ENCODE measurements at places on chromosomes 2 and 18.

- no peak for DNase-seq
Measured at GRCh38 chr18:5787936-5788335, 107.4 kb downstream of the TMEM200C start.

DNA sequence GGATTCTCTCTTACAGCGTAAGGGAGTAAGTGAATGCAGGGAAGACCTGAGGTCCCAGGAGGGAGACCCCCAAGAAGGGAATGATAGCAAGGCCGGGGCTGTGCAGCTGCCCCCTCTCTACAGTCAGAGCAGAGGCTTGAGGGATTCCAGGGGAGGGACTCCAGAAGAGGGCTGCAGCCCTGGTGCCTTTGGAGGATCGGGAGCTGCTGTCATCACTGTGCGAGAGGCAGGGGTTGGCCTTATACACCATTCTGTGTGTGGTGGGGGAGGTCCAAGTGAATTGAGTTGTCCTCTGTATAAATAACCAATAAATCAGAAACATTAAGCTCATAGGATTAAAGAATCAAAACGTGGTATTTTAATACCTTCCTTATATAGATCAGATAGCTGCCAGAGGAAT is 114.9 kb downstream of the GLI2 start:
- no peak for DNase-seq

- no peak for DNase-seq
Measured at GRCh38 chr2:221034973-221035372, 537.1 kb downstream of the EPHA4 start.

DNA sequence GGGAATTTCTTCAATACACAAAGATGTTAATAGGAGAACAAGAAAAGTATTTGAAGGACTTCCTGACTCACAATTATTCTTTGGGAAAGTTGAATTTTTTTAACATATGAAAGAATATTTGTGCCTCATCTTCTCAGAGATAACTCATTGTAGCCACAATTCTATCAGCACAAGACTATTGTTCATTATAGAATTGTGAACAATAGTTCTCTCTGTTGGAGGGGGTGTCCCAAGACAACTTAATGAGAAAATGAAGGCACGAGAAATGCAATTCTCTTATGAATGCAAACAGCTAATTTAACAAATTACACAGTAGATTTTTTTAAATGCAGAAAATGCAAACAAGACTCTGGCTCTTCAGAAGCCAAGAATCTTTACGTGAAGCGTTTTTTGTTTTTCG is 157.0 kb downstream of the BARD1 start:
- DNase-seq: no peak

DNA sequence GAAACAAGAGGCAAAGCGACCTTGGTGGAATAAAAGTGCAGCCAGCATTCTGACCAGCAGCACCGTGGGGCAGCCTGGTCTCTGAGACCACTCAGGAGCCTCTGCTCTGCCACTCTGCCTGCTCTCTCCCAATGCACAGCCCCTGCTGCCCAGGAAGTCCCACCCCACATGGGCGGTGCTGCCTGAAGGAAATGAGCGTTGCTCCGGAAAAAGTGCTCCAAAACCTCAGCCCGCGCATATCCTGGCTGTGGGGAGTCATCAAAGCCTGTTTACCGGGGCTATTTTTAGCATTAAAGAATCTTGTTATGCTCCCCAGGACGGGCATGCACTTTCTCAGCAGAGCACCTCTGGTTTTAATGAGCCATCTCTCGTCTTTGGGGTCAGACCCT is 54.5 kb downstream of the EPAS1 start:
- no peak for DNase-seq

GRCh38 chr2:13006829-13007717 is 290.3 kb downstream of the TRIB2 start:
- DNase-seq: peak; percentile 87

DNA sequence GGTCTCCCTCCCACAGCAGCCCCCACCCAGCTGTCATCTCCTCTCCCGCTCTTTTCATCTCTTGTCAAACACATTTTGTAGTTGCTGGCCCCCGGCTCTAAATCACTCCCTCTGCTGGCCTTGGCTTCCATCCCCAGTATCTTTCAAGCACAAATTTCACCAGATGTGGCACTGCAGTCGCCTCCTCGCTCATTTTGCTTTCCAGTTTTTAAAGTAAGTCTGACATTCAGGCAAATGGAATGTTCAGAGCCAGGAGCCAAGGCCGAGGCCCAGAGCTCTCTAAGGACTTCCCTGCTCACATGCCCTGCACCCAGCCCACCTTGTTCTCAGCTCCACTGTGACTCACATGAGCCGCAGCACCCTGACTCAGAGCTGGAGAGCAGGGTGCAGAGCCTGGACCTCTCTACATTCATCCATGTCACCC is 158.4 kb downstream of the GALNT14 start:
- DNase-seq: no peak

GRCh38 chr2:32904751-32905150 is 42.0 kb upstream of the LTBP1 start:
- no peak for DNase-seq

DNA sequence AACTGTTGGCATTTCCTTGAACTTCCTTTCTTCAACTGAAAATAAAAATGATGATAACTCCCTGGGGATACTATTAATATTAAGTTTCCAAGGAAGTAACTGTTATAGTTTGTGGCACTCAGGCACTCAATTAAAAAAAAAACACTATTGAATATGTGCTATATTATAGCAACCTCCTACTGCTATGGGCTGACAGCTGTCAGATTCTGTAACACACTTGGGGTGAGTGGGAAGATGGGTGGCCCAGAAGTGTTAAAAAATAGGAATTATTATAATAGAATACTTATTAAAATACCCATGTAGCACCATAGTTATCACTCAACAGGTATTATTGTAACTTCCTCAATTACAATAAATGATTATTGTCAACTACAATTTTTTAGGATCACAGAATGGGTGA is 130.9 kb downstream of the RNF152 start:
- no peak for DNase-seq

- DNase-seq: peak; percentile 74
Measured at GRCh38 chr2:72143441-72144273, 4.0 kb downstream of the CYP26B1 start.

DNA sequence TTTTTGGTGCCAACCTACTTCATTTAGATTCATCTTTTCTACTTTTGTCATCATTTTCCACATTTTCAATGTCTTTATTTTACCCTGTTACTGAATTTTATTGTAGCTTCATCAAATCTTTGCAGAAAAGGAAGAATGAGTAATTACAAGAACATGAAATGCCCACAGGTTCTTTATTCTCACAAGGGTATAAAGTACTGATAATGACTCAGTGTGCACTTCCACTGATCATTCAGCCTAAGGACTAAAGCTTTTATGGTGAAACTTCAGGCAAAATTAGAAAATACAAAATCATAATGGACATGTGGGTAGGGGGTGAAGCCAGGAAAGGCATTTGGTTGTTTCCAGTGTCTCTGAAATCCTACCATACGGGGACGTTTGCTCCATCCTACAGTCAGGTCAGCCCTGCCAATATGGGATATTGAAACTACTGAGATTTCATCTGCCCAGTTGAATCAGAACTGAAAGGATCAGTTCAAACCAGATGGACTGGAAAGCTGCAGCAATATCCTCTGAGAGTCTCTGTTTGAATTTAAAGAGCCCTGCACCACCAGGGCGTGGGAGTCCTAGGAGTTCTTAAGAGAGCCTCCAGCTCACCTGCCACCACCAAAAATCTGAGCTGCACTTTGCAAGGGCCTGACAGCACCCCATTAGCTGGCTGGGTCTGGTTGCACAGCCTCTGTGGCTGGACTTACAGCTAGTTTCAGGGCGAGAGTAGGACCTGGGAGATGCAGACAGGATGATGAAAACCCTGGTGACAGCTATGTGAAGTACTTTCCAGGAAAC is 390.4 kb downstream of the CMPK2 start:
- no peak for DNase-seq

DNA sequence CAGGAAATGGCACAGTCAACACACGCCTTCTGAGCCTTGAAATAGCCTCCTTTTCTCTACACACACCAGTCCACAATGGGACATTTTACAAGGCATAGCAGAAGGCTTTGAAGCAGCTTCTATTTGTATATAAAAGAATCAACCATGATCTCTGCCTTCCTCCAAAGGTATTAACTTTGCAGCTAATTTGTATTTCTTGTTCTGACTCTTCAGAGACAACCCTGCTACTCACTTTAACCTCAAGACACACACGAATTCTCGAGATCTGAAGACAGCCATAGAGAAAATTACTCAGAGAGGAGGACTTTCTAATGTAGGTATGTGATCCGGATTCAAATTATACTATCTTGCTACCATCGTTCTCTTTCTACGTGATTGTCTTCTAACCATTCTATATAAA is 104.6 kb downstream of the VIT start:
- no peak for DNase-seq

- no peak for DNase-seq
Measured at GRCh38 chr2:202007015-202007982, 26.4 kb upstream of the FZD7 start.

DNA sequence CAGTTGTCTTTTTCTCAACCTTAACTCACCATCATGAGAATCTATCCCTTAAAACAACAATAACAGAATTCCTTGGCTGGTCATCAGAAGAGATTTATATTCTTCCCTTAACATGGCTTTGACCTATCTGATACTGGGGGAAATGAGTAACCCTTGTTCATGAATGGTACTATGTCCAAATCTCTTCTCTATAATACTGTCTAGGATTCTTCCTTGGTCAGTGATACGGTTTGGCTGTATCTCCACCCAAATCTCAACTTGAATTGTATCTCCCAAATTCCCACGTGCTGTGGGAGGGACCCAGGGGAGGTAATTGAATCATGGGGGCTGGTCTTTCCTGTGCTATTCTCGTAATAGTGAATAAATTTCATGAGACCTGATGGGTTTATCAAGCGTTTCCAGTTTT is 282.0 kb upstream of the SIX2 start:
- DNase-seq: no peak

- DNase-seq: no peak
Measured at GRCh38 chr2:133733901-133734255, 165.6 kb upstream of the NCKAP5 start.

- no peak for DNase-seq
Measured at GRCh38 chr2:164964700-164965099, 9.4 kb upstream of the SLC38A11 start.

GRCh38 chr2:224630659-224631550 is 45.7 kb upstream of the CUL3 start:
- DNase-seq: no peak

DNA sequence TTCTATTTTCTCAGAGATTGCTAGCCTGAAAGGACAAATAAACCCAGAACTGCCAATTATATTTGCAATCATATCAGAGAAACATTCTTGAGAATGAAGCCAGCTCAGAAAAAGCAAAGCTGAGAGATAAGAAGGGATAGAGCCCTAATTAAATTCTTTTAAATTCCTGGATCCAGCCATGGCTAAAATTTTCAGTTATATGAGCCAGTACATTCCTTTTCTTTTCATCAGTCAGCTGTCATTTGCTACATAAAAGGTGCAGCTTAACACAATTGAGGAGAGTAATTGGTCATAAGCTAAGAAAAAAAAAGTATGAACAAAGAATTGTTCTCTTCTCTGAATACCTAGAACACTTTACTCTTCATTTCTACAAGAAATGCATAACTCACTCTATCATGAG is 303.5 kb upstream of the FIGN start:
- no peak for DNase-seq

DNA sequence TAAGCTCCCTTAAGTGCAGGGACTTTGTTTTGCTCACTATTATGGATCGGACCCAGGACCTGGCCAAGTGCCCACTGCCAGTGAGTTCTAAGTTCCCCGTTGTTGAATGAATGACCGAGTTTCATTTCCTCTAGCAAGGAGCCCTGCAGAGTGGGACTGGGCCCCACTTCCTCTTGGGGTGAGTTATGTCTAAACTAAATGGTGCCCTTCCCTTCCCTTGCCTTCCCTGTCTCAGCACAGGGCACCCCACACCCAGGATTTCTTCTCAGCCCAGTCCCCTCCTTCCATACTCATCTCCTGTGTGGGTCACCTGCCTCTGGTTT is 195.3 kb upstream of the HS6ST1 start:
- DNase-seq: no peak

GRCh38 chr2:144094408-144095151 is 425.3 kb downstream of the ZEB2 start:
- no peak for DNase-seq

GRCh38 chr18:79627750-79628294 is 51.8 kb upstream of the CTDP1 start:
- DNase-seq: no peak

DNA sequence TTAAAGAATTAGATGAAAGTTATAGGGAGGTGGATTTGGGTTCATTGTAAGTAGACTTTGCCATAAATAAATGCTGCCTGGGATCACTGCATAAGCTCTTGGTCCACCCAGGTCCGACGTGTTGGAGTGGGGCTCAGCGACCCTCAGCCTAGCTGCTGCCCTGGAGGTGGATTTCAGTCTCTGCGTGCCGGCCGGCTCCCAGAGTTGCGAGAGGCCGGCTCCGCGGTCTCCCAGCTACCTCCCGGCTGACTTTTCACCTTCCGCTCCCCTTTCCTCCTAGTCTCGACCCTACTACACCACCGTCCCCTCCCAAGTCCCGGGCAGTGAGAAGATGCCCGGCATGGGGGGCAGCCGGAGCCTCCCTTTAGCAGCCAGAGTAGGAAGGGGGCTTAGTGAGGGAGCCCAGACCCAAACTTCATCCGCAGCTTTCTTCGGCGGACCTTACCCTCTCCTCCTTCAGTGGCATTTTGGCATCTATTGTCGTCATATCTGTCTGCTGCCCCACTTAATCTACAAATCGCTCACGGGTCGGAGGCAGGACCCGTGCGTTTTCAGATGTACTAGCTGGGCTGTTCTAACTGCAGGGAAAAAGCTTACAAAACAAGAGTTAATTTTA is 8.1 kb downstream of the EMX1 start:
- DNase-seq: peak; percentile 59

- no peak for DNase-seq
Measured at GRCh38 chr2:75208738-75209137, 9.4 kb upstream of the TACR1 start.

- DNase-seq: no peak
Measured at GRCh38 chr2:234158812-234159211, 108.3 kb downstream of the SPP2 start.

- no peak for DNase-seq
Measured at GRCh38 chr2:203898657-203899056, 31.1 kb downstream of the CTLA4 start.
